ENCODE measurements at places on chromosomes 1 and 21.

DNA sequence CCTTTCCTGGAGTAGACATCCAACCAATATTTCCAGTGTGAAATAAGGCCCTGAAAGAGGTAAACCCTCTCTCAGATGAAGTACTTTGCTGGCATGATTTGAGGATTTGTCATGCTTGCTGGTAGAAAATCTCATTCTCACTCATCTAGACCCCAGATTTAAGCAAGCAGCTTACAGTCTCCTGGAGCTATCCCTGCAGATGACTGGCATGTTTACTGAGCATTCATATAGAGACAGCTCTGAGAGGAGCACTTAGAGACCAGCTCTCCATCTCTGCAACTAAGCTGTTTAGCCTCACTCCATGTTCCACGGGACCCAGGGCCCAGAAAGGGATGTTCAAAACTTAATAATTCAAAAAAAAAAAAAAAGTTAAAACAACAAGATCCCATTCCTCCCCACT is 34.2 kb downstream of the GPR161 start:
- no peak for DNase-seq

- DNase-seq, result no peak
Observed at GRCh38 chr1:9349331-9349851, 56.7 kb downstream of the SPSB1 start.

DNA sequence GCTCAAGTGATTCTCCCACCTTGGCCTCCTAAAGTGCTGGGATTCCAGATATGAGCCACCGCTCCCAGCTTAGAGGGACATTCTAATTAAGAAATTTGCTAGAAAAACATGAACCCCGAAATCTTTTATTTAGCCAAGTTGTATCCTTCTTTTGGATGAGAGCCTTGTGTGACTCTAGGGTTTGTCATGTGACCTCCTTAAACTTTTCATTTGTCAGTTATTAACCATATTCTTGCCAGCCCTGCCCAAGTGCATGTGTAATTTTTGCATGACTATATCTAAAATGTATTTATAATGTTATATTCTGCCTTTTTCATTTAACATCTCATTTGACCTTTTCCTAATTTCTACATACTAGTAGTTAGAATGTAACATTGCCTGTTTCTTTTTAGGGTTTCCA is 1.9 kb downstream of the UTP25 start:
- DNase-seq, result no peak

GRCh38 chr1:115436596-115436995 is 98.5 kb upstream of the NGF start:
- no peak for DNase-seq

- DNase-seq, result no peak
Observed at GRCh38 chr1:91700332-91700731, 185.6 kb downstream of the TGFBR3 start.

DNA sequence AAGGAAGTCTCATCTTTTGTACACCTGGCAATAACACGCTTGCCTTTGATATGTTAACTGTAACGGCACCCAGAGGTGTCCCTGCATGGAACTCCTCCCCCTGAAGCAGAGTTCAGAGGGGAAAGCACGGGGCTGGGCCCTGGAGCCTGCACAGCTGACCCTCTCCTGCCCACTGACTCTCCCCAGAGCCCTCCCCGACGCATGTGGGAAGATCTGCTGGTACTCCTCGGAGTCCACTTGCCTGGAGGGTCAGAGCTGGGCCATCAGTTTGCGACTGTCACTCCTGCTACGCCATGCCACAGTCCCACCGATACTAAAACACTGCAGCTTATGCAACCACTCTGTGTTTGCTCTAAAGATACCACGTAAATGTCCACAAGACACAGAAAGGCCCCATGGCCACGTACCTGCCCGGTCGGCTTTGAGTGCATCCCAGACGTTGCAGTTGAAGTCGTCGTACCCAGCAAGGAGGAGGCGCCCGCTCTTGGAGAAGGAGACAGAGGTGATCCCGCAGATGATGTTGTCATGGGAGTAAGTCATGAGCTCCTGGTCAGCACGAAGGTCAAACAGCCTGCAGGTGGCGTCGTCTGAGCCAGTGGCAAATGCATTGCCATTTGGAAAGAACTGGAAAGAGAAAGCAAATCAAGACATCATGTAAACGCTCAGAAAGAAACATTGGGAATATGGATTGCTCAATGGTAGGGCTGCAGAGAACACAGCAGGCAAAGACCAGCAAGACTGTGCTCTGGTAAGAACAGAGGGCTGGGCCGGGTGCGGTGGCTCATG is 10.6 kb upstream of the NADK start:
- DNase-seq, result no peak

DNA sequence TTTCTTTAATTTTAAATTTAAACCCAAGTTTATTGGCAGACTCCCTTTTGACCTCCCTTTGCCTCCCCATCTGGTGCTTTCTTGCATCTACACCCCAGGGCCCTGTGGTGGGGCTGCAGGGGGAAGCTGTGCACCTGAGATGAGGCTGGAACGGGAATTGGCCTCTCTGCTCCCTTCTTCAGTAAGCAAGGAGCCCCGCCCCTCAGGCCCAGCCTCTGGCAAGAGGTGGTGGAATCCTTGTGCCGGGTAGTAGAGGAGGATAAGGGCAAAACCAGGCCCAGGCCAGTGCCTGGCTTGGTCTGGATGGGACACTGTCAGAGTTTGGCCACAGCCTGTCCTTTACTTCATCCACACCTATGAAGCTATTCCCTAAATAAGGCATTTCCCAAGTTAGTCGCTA is 25.1 kb downstream of the ATP8B2 start:
- DNase-seq, result no peak

DNA sequence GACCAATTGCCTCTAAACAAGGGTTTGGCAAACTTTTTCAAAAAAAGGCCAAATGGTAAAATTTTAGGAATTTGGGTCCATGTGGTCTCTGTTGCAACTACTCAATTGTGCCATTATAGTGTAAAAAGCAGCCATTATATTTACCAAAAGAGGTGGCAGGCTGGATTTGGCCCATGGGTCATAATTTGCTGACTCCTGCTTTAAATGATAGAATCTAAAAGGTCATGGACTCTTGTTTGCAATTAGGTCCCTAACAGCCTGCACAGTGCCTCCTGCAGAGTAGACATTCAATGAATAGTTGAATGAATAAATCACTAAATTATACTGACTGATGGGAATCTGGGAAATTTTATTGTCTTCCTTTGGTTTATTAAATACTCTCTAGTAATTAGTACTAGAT is 6.2 kb downstream of the BECN2 start:
- DNase-seq, result no peak

DNA sequence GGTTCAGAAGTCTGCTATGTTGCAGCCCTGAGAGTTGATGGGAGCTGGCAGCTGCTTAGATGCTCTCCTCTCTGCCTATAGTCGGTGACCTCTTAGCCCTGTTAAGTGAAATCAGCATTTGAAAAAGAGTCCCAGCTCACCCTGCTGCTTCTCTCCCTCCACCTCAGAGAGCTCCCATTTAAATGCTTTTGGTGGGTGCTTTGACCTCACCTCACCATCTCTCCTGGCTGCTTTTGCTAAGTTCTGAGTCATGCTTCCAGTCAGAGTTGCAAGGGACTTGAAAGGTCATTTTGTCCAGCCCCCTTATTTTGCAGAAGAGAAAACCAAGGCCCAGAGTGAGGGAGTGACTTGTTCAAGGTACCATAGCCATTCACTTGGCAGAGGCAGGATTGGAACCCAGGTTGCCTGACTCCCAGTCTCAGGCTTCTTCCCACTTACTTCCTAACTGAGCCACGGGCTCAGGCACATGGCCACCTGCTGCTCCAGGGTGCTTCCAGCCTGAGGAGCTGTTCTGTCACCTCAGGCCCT is 3.3 kb downstream of the MAPKAPK2 start:
- DNase-seq, result no peak

- DNase-seq, result no peak
Observed at GRCh38 chr21:25717491-25718147, 17.1 kb downstream of the ATP5PF start.

DNA sequence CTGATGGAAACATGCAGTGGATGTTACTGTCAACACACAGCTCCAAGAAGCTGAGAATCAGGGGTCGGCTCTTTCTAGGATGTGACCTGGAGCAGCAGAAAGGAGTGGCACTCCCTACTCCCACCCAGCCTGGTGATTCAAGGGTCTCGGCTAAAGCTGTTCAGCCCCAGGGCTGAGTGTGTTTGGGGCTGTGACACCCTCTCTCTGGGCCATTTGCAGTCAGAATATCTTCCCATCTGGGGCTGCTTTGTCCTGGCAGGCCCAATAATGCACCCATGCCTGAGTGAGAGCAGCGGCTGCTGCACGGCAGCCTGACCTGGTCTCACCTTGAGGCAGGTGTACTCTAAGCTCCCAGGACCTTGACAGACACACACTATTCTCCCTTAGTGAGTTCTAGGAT is 52.5 kb upstream of the AJAP1 start:
- DNase-seq, result no peak

DNA sequence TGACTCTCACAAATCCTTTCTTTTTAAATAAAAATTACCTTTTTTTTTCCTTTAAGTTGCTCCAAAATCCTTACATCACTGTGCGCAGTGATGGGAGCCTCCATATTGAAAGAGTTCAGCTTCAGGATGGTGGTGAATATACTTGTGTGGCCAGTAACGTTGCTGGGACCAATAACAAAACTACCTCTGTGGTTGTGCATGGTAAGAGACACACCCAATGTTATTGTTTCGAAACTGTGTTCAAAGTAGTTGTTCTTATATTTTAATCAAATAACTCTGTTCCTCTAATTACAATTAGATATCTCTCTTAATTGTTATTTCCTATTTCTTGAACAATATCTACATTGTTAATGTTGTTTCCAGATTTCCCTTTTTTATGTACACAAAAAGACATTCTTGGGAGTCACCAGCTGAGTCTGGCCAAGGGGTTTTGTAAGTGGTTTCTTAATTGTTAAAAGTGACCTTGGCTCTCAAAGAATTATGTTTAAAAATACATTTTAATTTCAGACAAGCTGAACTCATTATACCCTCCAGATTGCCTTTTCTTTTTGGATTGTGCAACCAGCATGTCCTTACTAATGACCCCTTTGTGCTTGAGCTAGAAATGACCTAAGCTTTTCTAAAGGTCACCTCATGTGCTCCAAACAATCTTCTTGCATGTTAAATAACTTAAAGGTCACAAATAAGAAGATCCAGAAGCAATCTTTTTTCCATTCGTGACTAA is 250.1 kb downstream of the HMCN1 start:
- no peak for DNase-seq

DNA sequence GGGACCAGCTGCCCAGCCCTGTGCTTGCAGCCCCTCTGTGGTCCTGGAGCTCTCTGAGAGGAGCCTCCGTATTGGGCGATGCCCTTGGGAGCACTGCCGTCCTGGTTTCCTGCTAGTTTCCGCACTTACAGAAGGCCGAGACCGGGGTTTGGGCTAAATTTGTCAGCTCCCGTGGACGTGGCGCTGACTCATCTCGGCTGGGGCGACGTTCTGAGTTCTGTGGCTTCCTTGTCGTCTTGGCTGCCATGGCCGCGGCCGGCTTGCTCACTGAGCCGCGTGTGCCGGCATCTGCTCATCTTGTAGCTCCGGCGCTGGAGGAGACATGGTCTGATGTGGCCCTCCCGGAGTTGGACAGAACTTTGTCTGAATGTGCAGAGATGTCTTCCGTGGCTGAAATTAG is 64.9 kb downstream of the PCNT start:
- DNase-seq, result no peak

DNA sequence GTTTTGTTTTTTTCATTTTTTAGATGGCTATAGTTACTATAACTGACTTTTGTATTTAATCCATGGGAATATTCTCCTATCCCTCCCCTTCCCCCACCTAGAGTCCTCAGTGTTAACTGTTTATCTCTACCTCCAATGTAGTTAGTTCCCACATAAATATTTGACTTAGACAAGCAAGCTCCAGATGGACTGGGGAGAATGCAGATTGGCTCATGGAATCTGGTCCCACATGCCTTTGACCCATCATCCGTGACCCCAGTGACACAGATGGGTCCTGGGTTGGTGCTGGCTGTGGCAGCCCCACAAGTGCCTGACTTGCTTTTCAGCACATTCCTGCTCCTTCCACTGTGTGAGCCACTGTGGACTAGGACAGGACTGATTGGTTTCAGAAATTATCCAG is 41.8 kb downstream of the ATP2B4 start:
- no peak for DNase-seq

GRCh38 chr21:44845418-44846223 is 27.8 kb upstream of the SUMO3 start:
- DNase-seq, result peak; percentile 68

- no peak for DNase-seq
Observed at GRCh38 chr1:31805318-31805717, 10.5 kb downstream of the SPOCD1 start.

- DNase-seq, result no peak
Observed at GRCh38 chr1:64195081-64195395, 8.4 kb upstream of the UBE2U start.

- DNase-seq, result no peak
Observed at GRCh38 chr1:108570128-108570527, 10.2 kb downstream of the EEIG2 start.

DNA sequence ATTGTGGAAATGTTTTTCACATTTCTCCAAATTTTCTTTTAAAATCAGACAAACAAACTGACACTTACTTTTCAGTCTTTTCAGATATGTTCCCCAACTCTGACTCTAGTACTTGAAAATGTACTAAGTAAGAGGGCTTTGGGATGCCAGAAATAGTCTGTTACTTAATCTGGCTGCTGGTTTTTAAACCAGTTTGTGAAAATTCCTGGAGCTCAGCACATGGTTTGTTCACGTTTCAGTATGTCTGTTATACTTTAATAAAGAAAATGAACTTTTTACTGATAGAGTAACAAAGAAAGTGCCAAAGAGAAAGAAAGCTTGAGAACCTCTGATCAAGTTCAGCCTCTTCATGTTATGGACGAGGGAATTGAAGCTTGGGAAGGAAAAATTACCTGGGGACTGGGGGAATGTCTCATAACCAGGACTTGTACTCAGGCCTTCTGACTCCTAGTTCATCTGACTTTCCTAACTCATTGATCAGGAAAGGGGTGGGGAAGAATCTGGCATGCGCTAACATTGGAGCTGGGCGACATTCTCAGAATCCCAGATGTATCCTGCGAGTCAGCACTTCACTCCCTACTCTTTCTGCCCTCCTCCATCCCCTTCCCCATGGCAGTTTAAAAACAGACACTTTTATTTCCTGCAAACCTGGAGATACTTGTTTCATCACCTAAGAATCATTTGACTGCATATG is 30.8 kb upstream of the DNAJC6 start:
- no peak for DNase-seq

GRCh38 chr21:36584980-36585940 is 105.3 kb upstream of the CLDN14 start:
- DNase-seq, result no peak
